Astrocyte of the spinal cord (primary cell): ENCODE measurements at places on chromosomes 5 and 9.

DNA sequence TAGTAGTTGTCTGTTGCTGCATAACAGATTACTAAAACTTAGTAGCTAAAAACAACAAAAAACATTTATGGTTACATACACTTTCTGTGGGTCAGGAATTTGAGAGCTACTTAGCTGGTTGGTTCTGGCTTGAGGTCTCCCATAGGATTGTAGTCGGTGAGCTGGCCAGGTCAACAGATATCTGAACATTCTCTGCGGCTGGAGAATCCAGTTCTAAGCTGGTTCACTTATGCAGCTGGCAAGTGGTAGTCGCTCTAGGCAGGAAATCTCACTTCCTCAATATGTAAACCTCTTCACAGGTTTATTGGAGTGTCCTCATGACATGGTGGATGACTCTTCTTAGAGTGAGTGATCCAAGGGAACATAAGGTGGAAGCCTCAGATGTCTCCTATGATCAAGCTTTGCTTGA, 65.7 kb upstream of the TNFAIP8 start:
- no peak for DNase-seq

DNA sequence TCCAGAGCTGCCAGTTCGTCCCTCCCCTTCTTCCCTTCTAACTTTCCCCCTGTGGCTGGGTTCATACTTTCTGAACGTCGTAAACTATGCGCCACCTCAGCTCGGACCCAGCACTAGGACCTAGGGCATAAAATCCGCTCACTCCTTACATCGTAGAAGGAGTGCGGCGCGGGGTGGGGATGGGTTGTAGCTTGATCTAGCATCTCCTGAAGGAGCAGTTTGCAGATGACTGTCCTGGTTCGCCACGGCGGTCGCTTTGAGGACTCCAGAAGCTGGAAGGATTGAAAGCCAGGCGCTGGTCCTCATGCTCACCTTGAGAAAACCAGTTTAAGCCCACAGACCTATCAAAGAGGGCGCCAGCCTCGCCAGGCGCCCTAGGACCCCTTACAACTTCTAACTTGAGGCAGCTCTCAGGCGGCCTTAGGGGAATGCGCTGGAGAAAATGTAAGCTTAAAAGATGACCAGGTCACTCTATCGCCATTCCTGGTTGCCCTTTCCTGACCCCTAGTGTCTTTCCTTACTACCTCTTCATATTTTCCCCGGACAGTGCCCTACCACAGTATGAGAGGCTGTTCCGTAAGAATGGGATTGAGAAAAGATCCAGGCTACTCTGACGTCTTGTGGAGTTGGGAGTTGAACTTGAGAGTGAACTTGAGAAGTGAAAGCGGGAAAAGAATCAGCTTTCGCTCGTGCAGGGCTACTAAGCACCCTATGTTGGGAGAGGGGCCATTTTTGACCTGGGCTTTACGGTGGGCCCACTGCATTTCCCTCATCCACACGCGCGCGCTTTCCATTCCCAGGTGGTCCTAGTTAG, 2.8 kb downstream of the RORB start:
- DNase-seq = peak; percentile 6

- DNase-seq = no peak
Measured at GRCh38 chr5:2250365-2250950, 367.7 kb upstream of the IRX4 start.

DNA sequence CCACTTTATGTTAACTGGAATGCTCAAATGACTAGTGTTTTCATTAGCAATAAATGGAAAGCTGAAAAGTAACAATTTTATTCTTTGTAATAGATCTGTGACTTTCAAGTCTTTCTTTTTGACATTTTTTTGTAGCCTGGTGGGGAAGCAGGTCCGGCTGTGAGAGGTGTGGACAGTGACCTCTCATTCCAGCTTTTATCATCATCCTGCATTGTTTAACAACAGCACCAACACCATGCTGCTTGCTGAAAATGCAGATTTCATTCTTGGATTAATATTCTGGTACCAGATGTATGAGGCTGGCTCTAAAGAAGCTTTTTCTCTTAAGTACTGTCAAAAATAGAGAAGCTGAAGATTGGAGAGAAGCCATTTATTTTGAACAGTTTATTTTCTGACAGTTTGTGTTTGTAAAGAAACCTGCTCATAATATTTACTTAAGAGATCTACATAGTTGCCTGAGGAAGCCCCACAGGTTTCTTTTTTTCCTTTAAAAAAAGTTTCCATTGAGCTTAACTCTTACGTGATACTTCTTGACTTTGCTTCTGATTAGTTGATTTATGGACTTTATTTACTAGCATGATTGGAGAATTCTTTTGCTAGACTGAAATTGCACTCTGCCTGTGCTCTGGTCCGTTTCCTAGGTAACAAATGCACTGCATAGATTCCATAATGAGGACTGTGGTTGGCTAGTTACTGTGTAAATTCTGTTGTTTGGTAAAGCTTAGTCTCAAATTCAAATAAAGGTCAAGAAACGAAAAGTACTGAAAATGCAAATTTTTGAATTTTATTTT, 3.4 kb downstream of the KIAA1958 start:
- DNase-seq = no peak

GRCh38 chr9:96859461-96860198, 5.3 kb upstream of the ZNF782 start:
- peak; percentile 77 for DNase-seq

DNA sequence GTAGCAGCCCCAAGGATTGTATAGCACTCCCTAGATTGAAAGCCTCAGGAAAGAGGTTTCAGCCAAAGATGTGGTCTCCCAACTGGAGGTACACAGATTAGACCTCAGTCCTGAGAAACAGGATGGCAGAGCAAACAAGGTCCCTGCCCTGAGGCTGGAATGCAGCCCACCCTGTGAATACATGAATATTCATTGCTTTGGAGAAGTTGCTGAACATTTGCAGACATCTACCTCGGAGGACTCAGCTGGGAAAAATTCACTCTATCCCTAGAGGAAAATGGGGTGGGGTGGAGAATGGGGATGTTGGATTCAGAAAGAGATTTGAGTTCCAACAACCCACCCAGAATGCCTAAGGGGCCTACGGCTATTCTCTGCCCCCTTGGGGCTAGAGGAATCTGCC, 129.4 kb downstream of the SLIT3 start:
- DNase-seq = no peak

DNA sequence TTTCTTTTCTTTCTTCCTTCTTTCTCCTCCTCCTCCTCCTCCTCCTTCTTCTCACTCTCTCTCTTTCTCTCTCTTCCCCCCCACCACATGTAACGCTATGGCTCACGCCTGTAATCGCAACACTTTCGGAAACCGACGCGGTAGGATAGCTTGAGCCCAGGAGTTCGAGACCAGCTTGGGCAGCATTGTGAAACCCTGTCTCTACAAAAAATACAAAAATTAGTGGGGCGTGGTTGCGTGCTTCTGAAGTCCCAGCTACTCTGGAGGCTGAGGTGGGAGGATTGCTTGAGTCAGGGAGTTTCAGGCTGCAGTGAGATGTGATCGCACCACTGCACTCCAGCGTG, 736 bp upstream of the GLDC start:
- DNase-seq = peak; percentile 2

- DNase-seq = no peak
Measured at GRCh38 chr5:80093796-80094195, 58.6 kb downstream of the THBS4 start.

DNA sequence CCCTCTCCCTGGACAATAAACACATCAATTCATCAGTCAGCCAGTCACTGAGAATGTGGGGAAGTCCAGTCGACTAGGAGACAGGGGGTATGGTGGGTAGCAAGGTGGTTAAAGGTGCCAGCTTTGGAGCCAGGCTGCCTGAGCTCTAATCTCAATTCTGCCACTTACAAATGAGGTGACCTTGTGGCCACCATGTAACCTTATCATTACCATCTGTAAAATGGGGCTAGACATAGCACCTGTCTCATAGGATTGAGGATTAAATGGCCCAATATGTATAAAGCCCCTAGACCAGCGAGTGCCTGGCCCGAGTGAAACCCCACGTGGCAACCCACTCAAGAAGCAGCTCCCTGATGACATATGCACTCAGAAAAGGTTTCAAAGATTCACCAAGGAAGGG, 73.3 kb upstream of the TBC1D2 start:
- DNase-seq = no peak

GRCh38 chr9:20558566-20559016, 63.7 kb downstream of the MLLT3 start:
- peak; percentile 91 for DNase-seq

DNA sequence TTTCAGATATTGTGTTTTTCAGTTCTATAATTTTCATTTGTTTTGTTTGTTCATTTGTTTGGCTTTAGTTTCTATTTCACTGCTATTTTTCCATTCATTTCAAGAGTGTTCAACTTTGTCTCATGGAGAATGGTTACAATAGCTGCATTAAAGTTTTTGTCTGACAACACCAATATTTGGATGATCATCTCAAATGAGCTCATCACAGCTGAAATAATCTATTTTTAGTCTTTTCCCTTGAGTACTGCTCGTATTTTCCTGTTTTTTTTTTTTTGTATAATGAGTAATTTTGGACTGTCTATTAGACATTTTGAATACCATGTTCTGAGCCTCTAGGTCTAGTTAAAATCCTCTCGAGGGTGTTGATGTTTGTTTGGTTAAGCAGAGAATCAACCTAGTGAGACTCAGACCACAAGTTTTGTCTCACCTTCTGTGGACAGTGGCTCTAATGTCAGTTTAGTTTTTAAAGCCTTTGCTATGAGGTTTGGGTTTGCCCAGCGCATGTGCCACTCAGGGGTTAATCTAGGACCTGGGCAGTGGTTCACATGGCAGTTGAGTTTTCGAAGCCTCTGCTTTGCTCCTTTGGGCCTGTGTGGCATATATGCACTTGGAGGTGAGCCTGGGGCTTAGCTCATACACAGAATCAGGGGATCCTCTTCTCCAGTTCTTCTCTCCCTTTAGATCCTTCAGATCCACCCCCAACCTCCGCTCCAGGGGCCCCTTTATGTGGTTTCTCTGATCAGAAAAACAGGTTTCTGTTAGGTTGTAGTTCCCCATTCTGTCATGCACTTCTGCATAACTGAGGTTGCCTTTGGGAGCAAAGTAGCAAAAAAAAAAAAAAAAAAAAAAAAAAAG, 79.8 kb downstream of the ARSB start:
- DNase-seq = peak; percentile 28

DNA sequence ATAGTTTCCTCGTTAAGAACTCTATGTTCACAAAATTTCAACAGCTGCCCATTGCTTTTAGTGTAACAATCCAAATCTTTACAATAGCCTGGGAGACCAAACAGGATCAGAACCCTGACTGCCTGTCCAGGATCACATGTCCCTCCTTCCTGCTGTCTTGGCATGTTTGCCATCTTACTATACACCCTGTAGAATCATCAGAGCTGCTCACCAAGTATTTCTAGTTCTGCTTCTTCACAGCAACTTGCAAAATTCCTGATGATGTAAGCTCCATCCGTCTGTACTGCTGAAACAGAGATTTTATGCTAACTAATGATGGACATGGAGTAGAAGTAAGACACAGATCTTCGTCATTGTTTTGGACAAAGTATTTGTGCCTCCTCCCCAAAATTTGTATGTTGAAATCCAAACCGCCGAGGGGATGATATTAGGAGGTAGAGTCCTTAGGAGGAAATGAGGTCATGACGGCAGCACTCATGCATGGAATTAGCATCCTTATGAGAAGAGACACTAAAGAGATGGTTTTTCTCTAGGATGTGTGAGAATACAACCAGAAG, 464.9 kb upstream of the BRINP1 start:
- no peak for DNase-seq
